ENCODE measurements at places on chromosomes 16 and 17. TPM values are rescaled to one million over a fixed set of nuclear protein-coding genes. Genes with fewer than 3 reads are reported as not detected.

DNA sequence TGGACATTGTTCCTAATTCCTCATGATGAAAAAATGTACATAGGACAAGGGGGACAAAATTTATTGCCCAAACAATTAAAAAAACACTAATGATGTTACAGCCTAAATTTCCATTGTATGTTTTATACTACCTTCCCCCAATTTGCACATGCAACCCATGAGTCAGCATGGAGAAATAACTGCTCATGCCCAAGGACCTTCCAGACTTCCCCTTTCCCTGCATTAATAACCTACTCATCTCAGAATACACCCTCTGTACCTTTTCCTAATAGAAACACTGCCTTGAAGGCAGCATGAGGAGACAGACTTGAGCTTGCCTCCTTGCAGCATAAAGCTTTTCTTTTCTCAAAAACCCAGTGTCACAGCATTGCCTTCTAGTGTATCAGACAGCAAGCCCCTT is 2402.8 kb downstream of the TP53TG3F start:
- H3K4me3 ChIP-seq, result no peak overlapping the region
- H3K4me1 ChIP-seq, result no peaks in the 10 kb centered on the region
- no peaks in the 10 kb centered on the region for H3K27me3 ChIP-seq
- H3K27ac ChIP-seq, result no peak overlapping the region

- no peak overlapping the region for H3K4me3 ChIP-seq
- H3K27me3 ChIP-seq, result no peaks in the 10 kb centered on the region
- no peak for DNase-seq
- no peak overlapping the region for H3K27ac ChIP-seq
- no peaks in the 10 kb centered on the region for H3K36me3 ChIP-seq
Observed at GRCh38 chr17:66508896-66509844, 206.8 kb downstream of the PRKCA start.

GRCh38 chr17:6548578-6549330 is 7.6 kb downstream of the PITPNM3 start:
- H3K27ac ChIP-seq, result no peak overlapping the region
- no peaks in the 10 kb centered on the region for H3K27me3 ChIP-seq
- H3K36me3 ChIP-seq, result no peaks in the 10 kb centered on the region
- H3K4me3 ChIP-seq, result no peak overlapping the region
- DNase-seq, result no peak
- H3K4me1 ChIP-seq, result peaks cover 5% of the 10 kb centered on the region

- no peak overlapping the region for H3K4me3 ChIP-seq
- no peak for DNase-seq
- no peaks in the 10 kb centered on the region for H3K27me3 ChIP-seq
- no peak overlapping the region for H3K27ac ChIP-seq
Observed at GRCh38 chr17:20302246-20302917, 165.0 kb downstream of the LGALS9B start.

GRCh38 chr17:61862975-61863800 is at the start of gene BRIP1:
TSS of gene BRIP1 (minus strand) at chr17:61863528. CDS start at chr17:61861539, 1,989 bp downstream.
- peak; percentile 88 for DNase-seq
- H3K27ac ChIP-seq, result peak within 1 kb of the TSS; percentile 91
- peaks cover 5% of the 10 kb centered on the region for H3K4me1 ChIP-seq

DNA sequence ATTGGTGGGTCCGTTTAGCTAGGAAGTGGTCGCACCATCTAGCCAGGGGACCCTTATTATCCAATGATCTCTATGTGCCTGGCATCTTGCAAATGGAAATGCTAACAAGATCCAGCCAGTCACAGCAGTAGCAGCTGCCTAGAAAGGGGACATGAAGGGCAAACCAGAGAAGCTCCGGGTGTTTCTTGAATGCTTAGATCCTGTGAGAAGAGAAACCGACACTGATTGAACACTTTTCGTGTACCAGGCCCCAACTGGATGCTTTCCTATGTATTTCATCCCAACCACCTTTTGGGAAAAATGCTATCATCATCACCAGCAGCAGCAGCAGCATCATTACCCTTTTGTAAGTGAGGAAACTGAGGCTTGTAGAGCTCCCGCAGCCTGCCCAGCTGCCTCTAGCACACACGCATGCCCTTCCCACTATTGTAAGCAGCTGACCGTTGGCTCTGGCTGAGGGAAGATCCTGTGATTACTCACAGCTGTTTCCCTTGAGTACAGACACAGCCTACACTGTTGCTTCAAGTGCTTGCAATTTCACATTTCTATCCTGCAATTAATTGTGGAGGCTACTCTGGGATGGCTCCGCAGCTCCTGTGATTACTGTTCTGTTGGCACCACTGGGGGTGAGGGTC is 180.7 kb upstream of the CACNG5 start:
- H3K27me3 ChIP-seq, result no peaks in the 10 kb centered on the region
- H3K4me3 ChIP-seq, result no peak overlapping the region
- no peak for DNase-seq
- H3K36me3 ChIP-seq, result no peaks in the 10 kb centered on the region

- no peak overlapping the region for H3K27ac ChIP-seq
- DNase-seq, result no peak
- no peaks in the 10 kb centered on the region for H3K27me3 ChIP-seq
- no peaks in the 10 kb centered on the region for H3K4me1 ChIP-seq
Observed at GRCh38 chr16:7550096-7550495, 217.5 kb downstream of the RBFOX1 start.

DNA sequence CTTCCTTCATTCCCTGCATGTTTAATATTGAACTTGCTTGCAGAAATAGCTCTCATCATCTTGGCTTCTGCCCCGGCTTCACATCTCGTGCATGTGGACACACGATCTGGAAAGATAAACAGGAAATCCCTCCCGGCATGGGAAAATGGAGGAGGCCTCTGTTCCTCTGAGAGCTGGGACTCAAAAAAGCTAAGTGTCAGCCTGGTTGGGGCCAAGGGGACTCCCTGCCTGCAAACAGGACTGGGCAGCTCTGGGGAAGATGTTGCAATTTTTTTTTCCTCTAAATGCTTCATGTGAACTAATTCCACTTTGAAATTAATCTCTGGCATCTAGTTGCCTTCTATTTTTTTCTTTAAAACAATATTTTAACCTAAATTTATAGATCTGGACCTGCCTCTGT is 24.8 kb downstream of the ITPRIPL2 start:
- H3K36me3 ChIP-seq, result no peaks in the 10 kb centered on the region
- no peaks in the 10 kb centered on the region for H3K4me1 ChIP-seq
- no peaks in the 10 kb centered on the region for H3K27me3 ChIP-seq
- peak; percentile 80 for DNase-seq

GRCh38 chr17:7511108-7511507 is 26.9 kb downstream of the POLR2A start:
- H3K4me1 ChIP-seq, result no peaks in the 10 kb centered on the region
- peaks cover 9% of the 10 kb centered on the region for H3K36me3 ChIP-seq

DNA sequence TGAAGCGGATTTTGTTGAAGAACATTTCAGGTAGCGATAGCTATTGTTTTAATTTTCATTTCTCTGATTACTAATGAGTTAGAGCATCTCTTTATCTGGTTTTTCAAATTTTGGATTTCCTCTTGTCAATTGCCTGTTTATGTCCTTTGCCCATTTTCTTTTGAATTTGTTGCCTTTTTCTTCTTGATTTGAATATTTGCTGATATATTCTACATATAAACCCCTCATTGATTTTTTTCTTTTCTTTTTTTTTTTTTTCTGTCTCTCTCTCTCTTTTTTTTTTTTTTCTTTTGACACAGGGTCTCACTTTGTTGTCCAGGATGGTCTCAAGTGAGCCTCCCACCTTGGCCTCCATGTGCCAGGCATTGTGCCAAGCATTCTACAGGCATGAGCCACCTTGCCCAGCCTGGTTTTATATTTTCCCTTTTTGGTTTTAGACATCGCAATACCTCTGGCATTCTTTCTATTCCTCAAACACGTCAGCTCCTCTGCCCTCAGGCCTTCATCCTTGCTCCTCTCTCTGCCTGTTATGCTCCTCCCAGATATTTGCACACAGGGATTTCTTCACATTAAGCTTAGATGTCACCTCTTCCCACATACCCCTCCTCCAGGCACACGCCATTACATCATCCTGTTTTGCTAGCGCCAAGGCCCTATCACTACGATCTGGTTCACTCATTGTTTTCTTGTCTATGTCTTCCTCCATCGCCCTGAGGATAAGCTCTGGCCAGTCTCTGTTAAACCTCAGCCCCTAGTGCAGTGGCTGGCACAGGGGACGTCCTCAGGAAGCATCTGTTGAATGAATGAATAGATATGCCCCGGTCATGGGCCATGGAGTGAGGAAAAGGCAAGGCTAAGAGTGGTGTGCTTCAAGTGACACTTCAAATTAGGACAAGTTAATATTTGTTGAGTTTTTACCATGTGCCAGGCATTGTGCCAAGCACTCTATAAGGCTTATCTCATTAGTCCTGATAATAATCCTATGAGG is 8.6 kb downstream of the SARM1 start:
- H3K36me3 ChIP-seq, result no peaks in the 10 kb centered on the region
- H3K4me1 ChIP-seq, result no peaks in the 10 kb centered on the region
- peak overlapping the region; percentile 66 for H3K27ac ChIP-seq

GRCh38 chr17:45092911-45093430 is 31.9 kb downstream of the NMT1 start:
- H3K4me1 ChIP-seq, result peaks cover 35% of the 10 kb centered on the region
- peaks cover 4% of the 10 kb centered on the region for H3K36me3 ChIP-seq
- H3K27ac ChIP-seq, result peak overlapping the region; percentile 93
- DNase-seq, result peak; percentile 94
- no peak overlapping the region for H3K4me3 ChIP-seq

- no peak overlapping the region for H3K4me3 ChIP-seq
- no peak overlapping the region for H3K27ac ChIP-seq
- no peak for DNase-seq
- H3K27me3 ChIP-seq, result no peaks in the 10 kb centered on the region
Observed at GRCh38 chr16:73329358-73330286, 281.7 kb upstream of the ZFHX3 start.

DNA sequence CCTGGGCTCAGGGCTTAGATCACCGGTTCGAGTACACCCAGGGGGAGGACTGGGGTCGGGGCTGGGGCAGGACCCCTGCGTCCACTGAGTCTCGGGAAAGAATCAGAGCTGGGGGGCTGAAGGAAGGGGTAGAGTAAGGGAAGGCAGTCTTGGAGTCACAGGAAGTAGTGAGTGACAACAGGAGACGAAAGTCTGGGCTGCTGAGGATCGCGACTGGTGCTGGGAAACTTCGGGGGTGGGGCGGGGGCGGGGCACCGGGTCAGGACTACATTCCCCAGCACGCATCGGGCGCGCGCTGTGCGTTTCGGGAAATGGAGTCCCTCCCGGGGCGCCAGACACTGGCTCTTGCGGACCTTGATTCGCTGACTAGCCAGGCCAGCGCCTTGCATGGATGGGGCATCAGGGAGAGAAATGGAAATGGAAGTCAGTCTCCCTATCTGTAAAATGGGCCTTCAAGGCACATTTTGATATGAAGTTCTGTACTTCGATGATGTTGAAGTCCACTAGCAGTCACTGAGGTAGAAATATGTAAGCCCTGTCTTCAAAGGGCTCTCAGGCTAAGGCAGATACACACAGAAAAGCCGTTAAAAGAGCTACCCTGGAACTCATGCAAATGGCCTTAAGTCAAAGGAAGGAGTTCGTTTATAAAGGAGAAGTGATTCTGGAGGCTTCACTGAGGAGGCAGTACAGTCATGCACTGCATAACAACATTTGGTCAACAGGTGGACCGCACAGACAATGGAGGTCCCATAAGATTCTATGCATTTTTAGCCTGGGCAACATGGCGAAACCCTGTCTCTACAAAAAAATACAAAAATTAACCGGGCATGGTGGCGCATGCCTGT is 697 bp downstream of the CTF1 start:
- peak overlapping the region; percentile 56 for H3K4me3 ChIP-seq
- H3K27ac ChIP-seq, result peak overlapping the region; percentile 98
- peak; percentile 90 for DNase-seq
- H3K36me3 ChIP-seq, result no peaks in the 10 kb centered on the region
- no peaks in the 10 kb centered on the region for H3K4me1 ChIP-seq
- no peaks in the 10 kb centered on the region for H3K27me3 ChIP-seq

GRCh38 chr17:49835472-49835871 is 12.4 kb downstream of the TAC4 start:
- peak overlapping the region; percentile 41 for H3K27ac ChIP-seq
- no peaks in the 10 kb centered on the region for H3K36me3 ChIP-seq
- no peak overlapping the region for H3K4me3 ChIP-seq
- peaks cover 12% of the 10 kb centered on the region for H3K4me1 ChIP-seq
- no peaks in the 10 kb centered on the region for H3K27me3 ChIP-seq

DNA sequence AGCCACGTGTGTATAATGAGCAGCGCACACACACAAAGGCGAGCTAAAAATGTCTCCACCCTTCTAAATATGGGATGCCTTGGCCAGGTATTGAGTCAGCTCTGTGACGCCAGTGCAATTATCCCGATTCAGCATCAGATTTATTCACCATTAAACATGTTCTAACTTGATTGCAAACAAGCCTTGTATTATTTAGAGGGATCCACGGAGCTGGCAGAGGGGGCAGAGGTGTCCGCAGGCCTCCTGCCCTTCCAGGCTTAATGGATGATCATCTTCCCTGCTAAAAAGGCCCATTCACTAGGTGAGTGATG is 591.7 kb downstream of the MAF start:
- peak; percentile 75 for DNase-seq
- H3K36me3 ChIP-seq, result no peaks in the 10 kb centered on the region
- H3K27ac ChIP-seq, result peak overlapping the region; percentile 74
- no peak overlapping the region for H3K4me3 ChIP-seq
- H3K4me1 ChIP-seq, result peaks cover 10% of the 10 kb centered on the region

- peak overlapping the region; percentile 7 for H3K27ac ChIP-seq
- no peaks in the 10 kb centered on the region for H3K27me3 ChIP-seq
- no peak for DNase-seq
- no peaks in the 10 kb centered on the region for H3K36me3 ChIP-seq
Observed at GRCh38 chr17:50169881-50170459, 4.2 kb downstream of the SGCA start.

DNA sequence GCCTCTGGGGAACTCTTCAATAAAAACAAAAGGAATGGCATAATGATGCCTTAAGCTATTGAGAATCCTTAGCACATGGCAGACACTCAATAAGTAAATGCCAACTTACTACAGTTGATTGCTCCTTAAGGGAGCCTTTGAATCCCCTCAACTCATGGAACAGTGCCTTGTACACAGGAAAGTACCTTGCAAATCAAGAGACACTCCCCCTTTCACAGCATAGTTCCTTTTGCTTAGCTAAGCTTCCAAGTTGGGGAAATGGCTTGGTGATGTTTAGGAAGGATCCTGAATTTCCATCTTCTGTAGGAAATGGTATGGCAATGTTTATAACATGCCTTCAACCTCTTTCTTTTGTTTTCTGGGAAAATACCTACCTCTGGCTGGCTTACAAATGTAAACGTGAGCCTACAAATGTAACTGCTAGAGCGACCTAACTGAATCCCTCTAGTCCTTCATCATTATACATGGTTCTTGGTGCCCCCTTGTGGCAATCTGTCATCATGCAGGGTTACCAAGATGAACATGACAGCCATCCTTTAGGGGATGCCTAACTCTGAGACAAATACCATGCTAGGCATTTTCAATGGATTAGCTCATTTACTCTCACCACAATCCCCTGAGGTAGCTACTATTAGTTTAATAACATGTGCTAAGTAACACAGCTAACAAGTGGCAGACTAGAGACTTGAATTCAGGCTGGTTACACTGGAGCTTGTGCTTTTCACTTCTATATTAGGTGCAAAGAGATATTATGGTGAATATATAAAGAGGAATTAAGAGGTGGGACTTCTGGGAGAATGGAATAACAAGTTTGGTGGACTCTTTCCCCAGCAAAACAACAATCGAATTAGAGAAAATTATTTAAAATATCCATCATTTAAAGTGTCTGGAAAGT is 65.0 kb downstream of the MMD start:
- peak; percentile 33 for DNase-seq
- H3K4me3 ChIP-seq, result no peak overlapping the region
- no peaks in the 10 kb centered on the region for H3K4me1 ChIP-seq
- no peak overlapping the region for H3K27ac ChIP-seq

The HASPIN gene
- total RNA-seq, result 0.29 TPM

The SDK2 gene
- total RNA-seq, result 2.9 TPM

The POLR3E gene
- 64.0 TPM for total RNA-seq

The CTRB2 gene
- total RNA-seq, result not detected

The TM4SF5 gene
- total RNA-seq, result not detected

The C17orf67 gene
- total RNA-seq, result 2.3 TPM

The C16orf92 gene
- not detected for total RNA-seq

The RNF222 gene
- not detected for total RNA-seq

The KRT40 gene
- not detected for total RNA-seq

The SRCIN1 gene
- 10.8 TPM for total RNA-seq
